ENCODE measurements at places on chromosomes 7 and 10. TPM values are rescaled to one million over a fixed set of nuclear protein-coding genes. Genes with fewer than 3 reads are reported as not detected.

The GHRHR gene
- not detected for polyA plus RNA-seq

- H3K27ac ChIP-seq = peak overlapping the region; percentile 87
- H3K27me3 ChIP-seq = no peaks in the 10 kb centered on the region
- DNase-seq = no peak
- no peaks in the 10 kb centered on the region for H3K4me1 ChIP-seq
Observed at GRCh38 chr7:130486954-130487436, 4.9 kb upstream of the MEST start.

DNA sequence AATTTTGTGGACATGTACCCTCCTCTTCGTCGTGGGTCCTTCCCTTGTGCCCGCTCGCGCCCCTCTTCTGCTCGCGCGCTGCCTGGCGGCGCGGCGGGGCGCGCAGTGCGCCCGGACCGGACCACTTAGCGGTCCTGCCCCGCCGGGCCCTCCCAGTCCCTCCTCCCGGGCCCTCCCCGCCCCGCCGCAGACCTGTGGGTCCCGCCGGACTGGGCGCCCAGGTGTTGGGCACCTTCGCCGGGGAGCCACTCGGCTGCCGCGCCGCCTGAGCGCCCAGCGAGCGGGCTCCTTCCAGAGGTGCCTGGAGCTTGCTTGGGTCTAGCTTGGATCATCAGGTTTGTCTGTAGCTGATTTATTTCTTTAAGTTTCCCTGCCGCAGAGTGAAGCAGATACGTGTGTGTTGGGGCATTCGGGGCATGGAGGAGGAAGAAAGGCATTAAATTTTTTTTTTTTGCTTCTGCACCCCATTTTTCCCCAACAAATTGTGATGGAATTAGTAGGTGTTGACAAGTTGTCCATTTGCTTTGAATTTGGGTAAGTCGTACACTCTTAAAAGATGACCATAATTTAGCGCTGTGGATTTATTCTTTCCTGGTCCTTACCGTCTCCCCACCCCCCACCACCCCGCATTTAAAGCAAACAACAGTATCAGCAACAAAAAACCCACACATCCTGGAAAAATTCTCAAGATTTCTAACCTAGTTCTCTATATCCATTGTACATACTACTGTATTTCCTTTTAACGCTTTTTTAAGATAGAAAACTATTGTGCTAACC is 905 bp downstream of the C1GALT1 start:
- H3K27ac ChIP-seq = peak overlapping the region; percentile 94
- no peaks in the 10 kb centered on the region for H3K4me1 ChIP-seq
- peak; percentile 67 for DNase-seq
- H3K4me3 ChIP-seq = peak overlapping the region; percentile 95
- H3K27me3 ChIP-seq = no peaks in the 10 kb centered on the region

DNA sequence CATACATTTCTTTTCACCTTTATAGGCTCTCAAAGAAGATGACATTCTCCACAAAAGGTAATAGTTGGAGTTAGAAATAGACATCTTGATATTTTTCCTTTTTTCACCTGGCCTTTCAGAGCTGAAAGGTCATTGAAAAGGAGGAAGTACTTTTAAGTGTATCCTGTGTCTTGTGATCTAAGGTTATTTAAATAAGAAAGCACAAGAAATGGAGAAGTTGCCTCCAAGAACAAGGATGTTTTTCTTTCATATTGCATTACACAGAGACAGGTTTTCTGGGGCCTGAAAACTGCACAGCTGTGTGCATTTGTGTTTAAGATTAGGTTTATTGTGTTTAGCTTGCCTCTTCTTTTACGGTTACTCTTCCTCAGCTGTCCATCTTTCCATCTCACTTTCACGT is 103.4 kb upstream of the SEMA3D start:
- H3K27ac ChIP-seq = no peak overlapping the region
- H3K27me3 ChIP-seq = no peaks in the 10 kb centered on the region
- H3K4me3 ChIP-seq = no peak overlapping the region
- no peaks in the 10 kb centered on the region for H3K36me3 ChIP-seq
- DNase-seq = no peak
- no peaks in the 10 kb centered on the region for H3K4me1 ChIP-seq

DNA sequence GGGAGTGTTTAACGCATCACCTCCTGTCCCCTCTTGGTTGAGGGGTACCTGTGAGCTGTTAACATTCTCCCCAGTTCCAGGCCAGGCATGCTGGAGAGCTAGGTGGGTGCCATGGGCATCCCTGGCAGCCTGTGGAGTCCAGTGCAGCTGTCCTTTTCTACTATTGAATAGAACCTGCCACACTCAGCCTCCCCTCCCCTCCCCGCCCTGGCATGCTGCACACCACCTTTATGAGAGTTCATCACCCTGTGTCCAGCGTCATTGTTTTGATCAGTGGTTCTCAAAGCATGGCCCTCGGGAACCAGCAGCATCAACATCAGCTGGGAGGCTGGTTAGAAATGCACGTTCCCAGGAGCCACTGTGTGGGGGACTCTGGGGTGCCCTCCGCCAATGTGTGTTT is 157.3 kb upstream of the PRR15 start:
- H3K36me3 ChIP-seq = peaks cover 7% of the 10 kb centered on the region
- no peak overlapping the region for H3K4me3 ChIP-seq
- H3K27ac ChIP-seq = no peak overlapping the region

GRCh38 chr7:138449580-138449979 is 10.5 kb upstream of the TRIM24 start:
- H3K27ac ChIP-seq = no peak overlapping the region
- no peak for DNase-seq
- H3K36me3 ChIP-seq = no peaks in the 10 kb centered on the region
- no peaks in the 10 kb centered on the region for H3K27me3 ChIP-seq

DNA sequence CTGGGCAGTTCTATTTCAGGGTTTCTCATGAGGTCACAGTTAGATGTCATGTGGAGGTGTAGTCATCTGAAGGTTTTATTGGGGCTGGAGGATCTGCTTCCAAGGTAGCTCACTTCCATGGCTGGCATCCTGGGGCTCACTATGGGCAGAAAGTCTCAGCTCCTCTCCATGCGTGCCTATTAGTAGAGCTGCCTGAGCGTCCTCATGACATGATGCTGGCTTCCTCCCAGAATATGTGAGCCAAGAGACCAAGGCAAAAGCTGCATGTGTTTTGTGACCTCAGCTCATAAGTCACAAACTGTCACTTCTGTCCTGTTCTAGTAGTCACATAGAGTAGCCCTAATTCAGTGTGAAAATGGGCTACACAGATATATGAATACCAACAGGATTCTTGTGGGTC is 524.4 kb downstream of the SUGCT start:
- no peaks in the 10 kb centered on the region for H3K27me3 ChIP-seq
- no peak overlapping the region for H3K27ac ChIP-seq
- H3K36me3 ChIP-seq = no peaks in the 10 kb centered on the region
- no peaks in the 10 kb centered on the region for H3K4me1 ChIP-seq
- DNase-seq = no peak
- H3K4me3 ChIP-seq = no peak overlapping the region

The TACC2 gene
- polyA plus RNA-seq = 55.4 TPM

- no peak for DNase-seq
- no peak overlapping the region for H3K4me3 ChIP-seq
Observed at GRCh38 chr7:19209166-19209696, 64.0 kb upstream of the FERD3L start.

DNA sequence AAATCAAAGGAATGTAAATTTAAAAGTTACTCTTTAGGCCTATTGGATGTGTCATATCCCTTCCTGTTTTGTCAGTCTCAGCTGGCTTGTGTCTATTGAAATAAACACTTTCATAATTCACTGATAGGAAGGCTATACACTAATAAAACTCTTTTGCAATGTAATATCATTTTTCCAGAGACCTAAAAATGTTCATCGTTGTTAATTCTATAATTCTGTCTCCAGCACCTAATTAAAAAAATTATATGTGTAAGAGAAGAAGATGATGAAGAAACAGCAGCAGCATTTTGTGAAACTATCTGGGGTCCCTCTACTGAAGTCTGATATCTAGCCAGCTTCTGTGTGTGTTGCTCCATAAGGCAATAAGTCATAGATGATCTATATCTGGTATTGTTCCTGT is 602.7 kb downstream of the ETV1 start:
- no peaks in the 10 kb centered on the region for H3K36me3 ChIP-seq
- H3K27me3 ChIP-seq = no peaks in the 10 kb centered on the region
- no peaks in the 10 kb centered on the region for H3K4me1 ChIP-seq
- DNase-seq = no peak

- no peak overlapping the region for H3K27ac ChIP-seq
- H3K4me1 ChIP-seq = no peaks in the 10 kb centered on the region
- DNase-seq = no peak
- H3K4me3 ChIP-seq = no peak overlapping the region
- H3K36me3 ChIP-seq = no peaks in the 10 kb centered on the region
Observed at GRCh38 chr7:81277691-81278090, 358.8 kb upstream of the SEMA3C start.

GRCh38 chr7:1979591-1980560 is 252.9 kb downstream of the MAD1L1 start:
- no peaks in the 10 kb centered on the region for H3K27me3 ChIP-seq
- no peak overlapping the region for H3K4me3 ChIP-seq
- DNase-seq = no peak
- no peak overlapping the region for H3K27ac ChIP-seq
- peaks cover 2% of the 10 kb centered on the region for H3K36me3 ChIP-seq

The SLC37A3 gene
- polyA plus RNA-seq = 18.4 TPM

The SFR1 gene
- polyA plus RNA-seq = 3.1 TPM

- H3K27me3 ChIP-seq = no peaks in the 10 kb centered on the region
- no peak overlapping the region for H3K4me3 ChIP-seq
- H3K36me3 ChIP-seq = peaks cover 24% of the 10 kb centered on the region
- DNase-seq = no peak
Observed at GRCh38 chr7:6658618-6659345, 21.7 kb downstream of the ZNF316 start.

The WIPF3 gene
- 28.5 TPM for polyA plus RNA-seq

The GTF2IRD1 gene
- polyA plus RNA-seq = 1.6 TPM

The ARMH3 gene
- 21.7 TPM for polyA plus RNA-seq
